Cerebellar nuclear complex (tissue), 1 donor: ENCODE measurements at places on chromosomes 1 and 21.
A peak's percentile ranks its signal among the peaks of the same experiment; 100 is the strongest.

DNA sequence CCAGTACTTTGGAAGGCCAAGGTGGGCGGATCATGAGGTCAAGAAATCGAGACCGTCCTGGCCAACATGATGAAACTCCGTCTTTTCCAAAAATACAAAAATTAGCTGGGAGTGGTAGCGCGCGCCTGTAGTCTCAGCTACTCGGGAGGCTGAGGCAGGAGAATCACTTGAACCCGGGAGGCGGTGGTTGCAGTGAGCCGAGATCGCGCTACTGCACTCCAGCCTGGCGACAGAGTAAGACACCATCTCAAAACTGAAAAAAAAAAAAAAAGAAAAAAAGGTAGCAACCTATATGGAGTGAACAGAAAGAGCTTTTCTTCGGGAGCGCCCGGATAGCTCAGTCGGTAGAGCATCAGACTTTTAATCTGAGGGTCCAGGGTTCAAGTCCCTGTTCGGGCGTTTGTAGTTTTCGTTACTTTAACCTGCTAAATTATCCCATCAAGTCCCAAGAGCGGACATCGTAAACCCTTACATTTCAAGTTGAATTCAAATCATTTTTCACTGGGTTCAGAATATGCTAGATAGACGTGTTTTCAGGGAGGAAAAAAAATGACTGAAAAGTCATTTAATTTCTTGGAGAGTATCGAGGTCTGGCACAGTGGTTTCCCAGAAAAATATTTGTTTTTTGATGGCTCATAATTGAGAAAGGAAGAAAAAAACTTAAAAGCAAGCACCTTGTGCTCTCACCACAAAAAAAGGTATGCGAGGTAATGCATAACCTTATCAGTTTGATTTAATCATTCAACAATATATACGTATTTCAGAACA lies 9.8 kb upstream of the MDM4 start:
- no peak for DNase-seq

- DNase-seq = no peak
Observed at GRCh38 chr21:32366191-32366590, 26.6 kb downstream of the URB1 start.

GRCh38 chr1:31064111-31064717 lies 1.3 kb downstream of the PUM1 start:
- DNase-seq = no peak

GRCh38 chr1:19646377-19647319 lies 2.5 kb downstream of the NBL1 start:
- DNase-seq = no peak

DNA sequence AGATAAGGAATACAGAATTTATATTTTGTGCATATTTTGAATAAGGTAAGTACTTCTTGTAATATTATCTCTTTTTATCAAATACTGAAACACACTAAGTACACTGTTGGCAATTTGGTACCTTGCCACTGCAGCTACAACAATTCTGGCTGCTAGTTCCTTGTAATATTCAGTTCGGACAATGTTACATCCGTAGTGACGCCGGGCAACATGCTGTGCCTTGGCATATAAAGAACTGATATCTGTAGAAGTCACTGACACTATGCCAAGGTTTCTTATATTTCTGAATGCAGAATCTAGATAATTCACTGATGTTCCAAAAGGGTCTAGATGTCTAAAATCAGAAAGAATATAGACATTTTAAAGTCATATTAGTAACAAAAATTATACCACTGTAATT lies 17.5 kb downstream of the TRMT1L start:
- DNase-seq = peak; percentile 7

- DNase-seq = no peak
Observed at GRCh38 chr1:229539863-229540506, 18.5 kb downstream of the ABCB10 start.

DNA sequence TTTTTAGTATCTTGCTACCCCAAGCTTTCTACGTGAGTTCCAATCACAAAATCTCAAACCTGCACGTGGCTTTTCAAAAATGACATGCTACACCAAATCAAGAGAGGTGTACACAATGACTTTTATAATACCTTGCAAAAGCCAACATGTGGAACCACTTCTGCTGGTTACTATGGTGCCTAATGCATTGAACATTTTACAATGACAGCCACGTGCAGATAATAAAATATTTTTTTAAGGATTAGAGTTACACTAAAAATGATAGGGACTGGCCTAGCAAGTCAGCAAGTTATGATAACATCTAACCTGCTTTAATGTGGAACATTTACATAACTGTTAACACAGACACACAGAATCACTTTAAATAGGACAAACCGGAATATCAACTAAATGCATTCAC lies 30.2 kb downstream of the EYA3 start:
- no peak for DNase-seq

- DNase-seq = no peak
Observed at GRCh38 chr1:151855933-151856332, 2.4 kb upstream of the THEM5 start.

DNA sequence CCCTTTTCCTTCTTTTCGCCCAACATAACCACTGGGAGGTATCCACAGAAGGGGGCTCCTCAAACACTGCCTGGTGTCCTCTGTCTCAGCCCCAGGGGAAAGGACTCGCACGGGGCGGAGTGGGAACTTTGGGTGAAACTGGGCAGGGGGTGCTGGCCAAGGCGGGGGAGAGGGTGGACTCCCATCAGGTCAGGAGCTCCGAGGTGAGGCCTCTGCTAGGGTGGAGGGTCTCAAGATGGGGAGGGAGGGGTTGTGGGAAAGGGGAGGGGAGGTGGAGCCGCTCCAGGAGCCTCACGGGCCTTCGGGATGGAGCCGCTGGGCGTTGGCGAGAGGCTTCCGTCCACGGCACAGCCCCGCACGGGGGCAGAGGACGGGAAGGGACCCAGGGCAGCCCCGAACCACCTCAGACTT lies 43.2 kb upstream of the POFUT2 start:
- DNase-seq = no peak

- no peak for DNase-seq
Observed at GRCh38 chr1:18178111-18178510, 70.5 kb downstream of the IGSF21 start.

- DNase-seq = no peak
Observed at GRCh38 chr1:151416231-151416630, 16.9 kb downstream of the PSMB4 start.

DNA sequence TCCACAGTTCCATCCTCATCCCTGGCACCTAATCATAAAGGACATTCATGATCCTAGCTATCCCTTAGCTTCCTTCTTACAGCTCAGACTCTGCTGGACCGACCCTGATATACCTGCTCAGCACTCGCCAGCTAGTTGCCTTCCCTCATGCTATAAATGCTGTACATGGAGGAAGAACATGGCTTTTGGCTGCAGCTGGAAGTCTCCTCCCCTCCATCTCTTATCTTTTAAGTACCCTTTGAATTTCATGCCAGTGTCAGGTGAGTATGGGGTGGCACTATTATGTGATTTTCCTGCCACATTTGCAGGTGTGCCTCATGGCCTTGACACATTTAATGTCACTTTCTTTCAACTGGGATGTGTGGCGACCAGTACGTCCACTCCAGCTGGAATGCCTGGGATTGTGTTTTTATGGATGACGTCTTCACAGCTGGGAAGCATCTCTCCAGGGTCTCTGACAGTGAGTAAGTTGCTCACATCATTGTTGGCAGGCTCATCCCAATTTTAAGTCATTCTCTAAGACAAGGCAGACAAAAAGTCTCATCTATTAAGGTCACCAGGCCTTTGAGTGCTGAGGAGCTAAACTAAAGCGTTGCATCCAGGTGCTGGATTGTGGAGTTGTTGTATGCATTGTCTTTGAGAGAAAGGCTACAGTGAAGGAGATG lies 43.4 kb downstream of the RUNX1 start:
- DNase-seq = no peak

GRCh38 chr21:34144224-34144623 lies 70.8 kb downstream of the MRPS6 start:
- no peak for DNase-seq

- DNase-seq = no peak
Observed at GRCh38 chr1:93474321-93474720, 26.4 kb downstream of the FNBP1L start.

DNA sequence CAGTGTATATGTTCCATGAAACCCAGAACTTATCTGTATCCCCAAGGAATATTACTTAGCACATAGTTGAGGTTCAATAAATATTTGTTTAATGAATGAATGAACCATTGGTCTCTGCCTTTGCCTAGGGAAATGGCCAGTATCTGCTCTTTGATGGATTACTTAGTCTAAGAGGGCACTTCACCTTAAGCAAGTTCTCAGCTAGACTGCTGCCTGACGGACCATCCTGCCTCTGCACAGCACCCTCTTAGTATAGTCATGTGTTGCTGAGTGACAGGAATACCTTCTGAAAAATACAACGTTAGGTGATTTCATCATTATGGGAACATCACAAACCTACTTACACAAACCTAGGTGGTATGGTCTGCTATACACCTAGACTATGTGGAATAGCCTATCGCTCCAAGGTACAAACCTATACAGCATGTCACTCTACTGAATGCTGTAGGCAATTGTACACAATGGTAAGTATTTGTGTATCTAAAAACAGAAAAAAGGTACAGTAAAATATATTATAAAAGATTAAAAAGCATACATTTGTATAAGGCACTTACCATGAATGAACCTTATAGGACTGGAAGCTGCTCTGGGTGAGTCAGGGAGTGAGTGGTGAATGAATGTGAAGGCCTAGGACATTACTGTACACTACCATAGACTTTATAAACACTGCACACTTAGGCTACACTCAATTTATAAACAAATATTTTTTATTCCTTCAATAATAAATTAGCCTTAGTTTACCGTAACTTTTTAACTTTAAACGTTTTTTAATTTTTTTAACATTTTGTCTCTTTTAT lies 83.7 kb upstream of the LRRC8D start:
- DNase-seq = no peak

GRCh38 chr1:230142608-230143210 lies 75.7 kb downstream of the GALNT2 start:
- DNase-seq = no peak

- DNase-seq = no peak
Observed at GRCh38 chr1:234234199-234234598, 139.1 kb upstream of the COA6 start.

DNA sequence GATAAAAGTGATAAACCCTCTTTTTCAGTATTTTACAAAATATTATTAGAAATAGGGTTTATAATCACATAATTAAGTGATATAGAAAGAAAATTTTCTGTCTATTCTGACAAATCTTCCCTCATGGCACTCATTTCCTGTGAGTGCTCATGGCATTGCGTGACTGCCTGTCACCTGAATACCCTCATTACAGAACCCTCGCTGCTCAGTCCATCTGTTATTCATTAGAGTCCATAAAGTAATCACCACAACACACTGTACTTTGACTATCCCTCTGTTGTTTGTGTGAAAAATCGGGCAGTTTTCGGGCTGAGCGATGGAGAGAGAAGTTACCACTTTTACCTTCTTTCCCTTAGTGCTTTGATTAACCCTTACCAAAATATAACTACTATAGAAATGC lies 100.4 kb upstream of the BRINP3 start:
- DNase-seq = peak; percentile 6

- DNase-seq = no peak
Observed at GRCh38 chr1:178599745-178600144, 86.8 kb downstream of the TEX35 start.

DNA sequence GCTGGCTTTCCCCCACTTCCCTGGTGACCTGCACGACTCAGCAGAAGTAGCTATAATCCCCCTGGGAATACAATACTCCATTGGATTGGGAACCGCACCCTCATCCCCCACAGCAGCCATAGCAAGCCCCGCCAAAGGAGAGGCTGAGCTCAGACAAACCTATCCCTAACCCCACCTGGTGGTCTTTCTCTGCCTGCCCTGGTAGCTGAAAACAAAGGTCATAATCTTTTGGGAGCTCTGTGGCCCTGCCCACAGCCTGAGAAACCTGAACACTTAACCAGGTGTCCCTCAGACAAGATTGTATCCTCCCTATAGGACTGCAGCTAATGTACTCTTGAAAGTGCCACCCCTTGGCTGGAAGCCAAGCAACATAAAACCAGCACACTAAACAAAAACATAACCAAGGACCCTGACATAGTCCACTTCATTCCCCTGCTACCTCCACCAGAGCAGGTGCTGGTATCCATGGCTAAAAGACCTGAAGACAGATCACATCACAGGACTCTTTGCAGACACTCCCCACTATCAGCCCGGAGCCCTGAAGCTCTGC lies 71.6 kb upstream of the RUNX1 start:
- no peak for DNase-seq

DNA sequence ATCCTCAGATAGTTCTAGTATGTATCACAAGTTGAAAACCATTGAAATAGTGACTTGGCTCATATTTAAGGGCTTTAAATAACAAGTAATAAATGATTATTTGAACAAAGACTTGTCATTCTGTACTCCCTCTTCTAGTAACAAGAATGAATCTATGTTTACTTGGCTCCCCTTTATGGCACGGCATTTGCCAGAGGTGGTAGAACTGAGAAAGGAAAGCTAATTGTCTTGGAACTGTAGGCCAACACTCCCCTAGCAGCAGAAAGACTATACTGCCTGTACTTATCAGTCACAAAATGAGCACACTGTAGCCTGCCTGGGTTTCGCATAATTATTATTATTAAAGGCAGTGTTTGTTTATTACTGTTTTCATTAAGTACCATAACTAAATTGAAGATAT lies 29.6 kb upstream of the SMYD2 start:
- no peak for DNase-seq

DNA sequence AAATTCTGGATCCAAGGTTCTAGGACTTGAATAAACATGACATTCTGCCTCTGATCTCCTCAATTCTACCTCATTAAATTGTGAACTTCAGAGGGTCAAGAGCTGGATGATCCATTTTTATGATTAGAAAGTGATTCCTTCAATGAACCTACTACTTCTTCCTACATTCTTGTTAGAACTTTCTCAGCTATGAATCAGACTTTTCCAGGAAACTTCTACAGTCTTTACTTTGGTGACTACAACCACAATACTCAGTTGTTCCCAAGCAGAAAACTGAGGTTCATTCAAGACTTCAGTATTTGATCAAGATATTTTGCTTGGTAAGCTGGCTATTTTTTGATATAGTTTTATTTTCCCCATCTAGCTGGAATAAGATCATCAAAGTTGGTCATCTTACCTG lies 51.4 kb downstream of the CDC7 start:
- DNase-seq = no peak

DNA sequence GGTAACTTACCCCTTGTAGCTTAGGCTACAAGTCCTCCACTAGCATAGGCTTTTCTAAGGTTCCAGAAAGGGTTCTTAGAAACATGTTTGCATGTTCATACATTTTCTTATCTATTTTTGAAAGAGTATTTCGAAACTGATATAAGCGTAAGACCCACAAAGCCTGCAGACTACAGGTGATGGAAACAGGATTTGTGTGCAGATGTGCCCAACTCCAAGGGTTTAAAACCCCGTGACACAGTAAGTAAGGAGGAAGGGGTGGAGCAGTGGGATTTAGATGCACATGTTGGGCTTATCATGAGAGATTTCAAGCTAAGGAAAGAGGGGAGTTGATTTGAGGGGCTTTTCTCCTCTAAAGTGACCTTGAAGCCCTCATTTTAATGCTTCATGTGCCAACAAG lies 164.7 kb downstream of the LTN1 start:
- no peak for DNase-seq

GRCh38 chr1:245933431-245934045 lies 573.5 kb downstream of the SMYD3 start:
- no peak for DNase-seq
